NCI-H187 treated with DMSO at 0.1 percent for 48 hours (cell line): ENCODE measurements at places on chromosomes 13 and 19.

- DNase-seq = no peak
Observed at GRCh38 chr19:38434549-38435051, 1.1 kb downstream of the RYR1 start.

GRCh38 chr13:32316028-32316339 lies 676 bp downstream of the BRCA2 start:
- DNase-seq = no peak

GRCh38 chr19:12596485-12596884 lies 14.1 kb downstream of the ZNF490 start:
- DNase-seq = no peak

GRCh38 chr13:99191900-99192399 lies 8.7 kb upstream of the UBAC2 start:
- DNase-seq = no peak

- no peak for DNase-seq
Observed at GRCh38 chr13:74114641-74115040, 19.6 kb downstream of the KLF12 start.

DNA sequence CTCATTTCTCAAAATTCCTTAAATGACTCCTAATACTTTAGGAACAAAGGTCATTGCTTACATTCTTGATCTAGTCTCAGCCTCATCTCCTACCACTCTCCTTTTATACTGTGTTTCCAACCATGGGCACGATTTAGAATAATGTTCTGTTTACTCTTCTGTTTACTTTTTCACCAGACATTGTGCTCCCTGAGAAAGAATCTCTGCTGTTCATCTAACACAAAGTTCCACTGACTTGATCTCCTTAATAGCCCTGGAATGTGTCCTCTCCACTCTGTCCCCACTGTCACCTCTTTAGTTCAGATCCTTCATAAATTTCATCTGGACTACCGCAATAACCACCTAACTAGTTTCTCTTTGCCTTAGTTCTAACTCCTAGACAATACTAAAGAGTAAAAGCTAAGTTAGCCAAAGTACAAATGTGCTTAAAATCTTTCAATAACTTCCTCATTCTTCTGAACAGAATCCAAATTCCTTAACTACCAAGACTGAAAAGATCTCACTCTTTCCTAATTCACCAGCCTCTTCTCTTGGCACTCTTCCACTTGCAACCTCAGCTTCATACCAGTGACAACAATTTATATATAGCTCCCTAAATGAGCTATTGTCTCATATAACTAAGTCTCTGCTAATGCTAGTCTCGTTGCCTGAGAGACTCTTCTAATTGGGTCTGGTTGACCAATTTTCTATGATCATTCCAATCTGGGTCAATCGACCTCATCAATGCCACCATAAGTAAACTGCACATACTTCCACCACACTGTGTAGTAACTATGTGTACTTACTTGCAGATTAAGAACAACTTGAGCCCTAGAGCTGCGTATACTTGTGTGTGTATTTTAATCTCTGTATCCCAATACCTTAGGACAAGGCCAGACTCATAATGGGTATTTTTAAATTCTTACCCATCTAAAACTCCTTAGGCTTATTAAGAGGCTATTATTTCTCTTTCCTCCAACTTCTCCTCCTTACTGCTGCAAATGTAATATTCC lies 179.9 kb downstream of the VWA8 start:
- DNase-seq = no peak

- no peak for DNase-seq
Observed at GRCh38 chr19:2798733-2799132, 13.4 kb downstream of the THOP1 start.

- DNase-seq = no peak
Observed at GRCh38 chr19:42634409-42635232, 39.9 kb upstream of the CEACAM8 start.

GRCh38 chr19:18760440-18761383 lies 30.4 kb downstream of the COMP start:
- no peak for DNase-seq

GRCh38 chr13:54078271-54078870 lies 1049.8 kb downstream of the OLFM4 start:
- no peak for DNase-seq

GRCh38 chr19:44113784-44114390 lies 688 bp downstream of the ZNF225 start:
- DNase-seq = no peak

DNA sequence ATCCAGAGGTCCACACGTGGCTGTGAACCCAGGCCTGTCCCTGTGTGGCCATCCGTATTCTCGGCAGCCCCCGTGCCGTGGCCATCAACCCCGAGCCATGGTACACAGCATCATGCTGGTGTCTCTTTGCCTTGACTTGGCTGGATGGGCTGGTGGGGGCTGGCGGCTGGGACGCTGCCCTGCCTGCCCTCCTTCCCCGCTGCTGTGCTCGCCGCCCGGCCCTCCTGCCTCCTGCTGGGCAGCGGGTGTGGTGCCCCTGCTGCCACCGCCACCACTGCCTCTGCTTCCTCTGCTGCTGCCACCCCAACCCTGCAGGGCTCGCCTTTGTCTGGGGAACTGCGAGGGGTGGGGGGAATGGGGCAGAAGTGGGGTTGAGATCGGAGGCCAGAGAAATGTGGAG lies 19.7 kb upstream of the EHD2 start:
- no peak for DNase-seq

GRCh38 chr13:78341032-78341431 lies 262.3 kb downstream of the POU4F1 start:
- DNase-seq = no peak

DNA sequence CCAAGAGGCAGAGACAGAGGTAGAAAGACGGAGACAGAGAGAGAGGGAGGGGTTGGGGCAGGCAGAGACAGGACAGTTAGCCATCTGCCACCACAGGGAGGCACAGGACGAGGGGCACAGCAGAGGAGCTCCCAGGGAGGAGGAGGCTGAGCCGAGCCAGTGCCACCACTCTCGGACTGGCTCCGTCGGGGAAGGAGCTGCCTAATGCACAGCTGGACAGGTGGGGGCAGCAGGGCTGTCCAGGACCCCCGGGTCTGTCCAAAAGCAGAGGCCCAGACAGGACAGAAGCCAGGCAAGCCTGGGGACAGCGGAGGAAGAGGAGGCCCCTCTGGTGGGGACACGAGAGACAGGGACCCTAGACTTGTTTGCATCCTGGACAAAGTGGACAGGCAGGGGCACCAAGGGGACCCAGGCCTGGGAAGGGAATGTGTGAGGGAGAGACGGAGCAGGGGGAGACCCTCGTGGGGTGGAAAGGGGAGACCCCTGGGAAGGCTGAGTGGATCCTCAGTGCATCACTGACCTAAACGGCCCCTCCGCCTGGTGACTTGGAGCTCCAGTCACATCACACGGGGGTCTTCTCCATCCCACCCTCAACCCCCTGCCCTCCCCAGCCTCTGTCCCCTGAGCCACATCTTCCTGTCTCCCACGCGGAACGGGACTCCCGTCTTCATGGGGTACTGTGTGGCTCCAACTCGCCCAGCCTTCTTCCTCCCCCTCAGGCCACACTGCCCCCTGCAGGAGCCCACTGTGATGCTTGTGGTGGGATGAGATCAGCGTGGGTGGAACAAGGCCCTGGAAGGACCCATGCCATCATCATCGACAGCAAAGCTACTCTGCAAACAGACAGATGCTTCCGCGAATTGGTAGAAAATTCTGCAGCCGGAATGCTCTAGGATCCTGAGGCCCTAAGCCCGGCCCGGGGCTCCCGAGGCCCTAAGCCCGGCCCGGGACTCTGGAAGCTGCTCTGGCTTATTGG lies 915 bp downstream of the F10 start:
- no peak for DNase-seq

- DNase-seq = no peak
Observed at GRCh38 chr19:54201980-54202379, 1.3 kb downstream of the RPS9 start.

GRCh38 chr13:39864221-39864620 lies 208.8 kb downstream of the COG6 start:
- DNase-seq = no peak

DNA sequence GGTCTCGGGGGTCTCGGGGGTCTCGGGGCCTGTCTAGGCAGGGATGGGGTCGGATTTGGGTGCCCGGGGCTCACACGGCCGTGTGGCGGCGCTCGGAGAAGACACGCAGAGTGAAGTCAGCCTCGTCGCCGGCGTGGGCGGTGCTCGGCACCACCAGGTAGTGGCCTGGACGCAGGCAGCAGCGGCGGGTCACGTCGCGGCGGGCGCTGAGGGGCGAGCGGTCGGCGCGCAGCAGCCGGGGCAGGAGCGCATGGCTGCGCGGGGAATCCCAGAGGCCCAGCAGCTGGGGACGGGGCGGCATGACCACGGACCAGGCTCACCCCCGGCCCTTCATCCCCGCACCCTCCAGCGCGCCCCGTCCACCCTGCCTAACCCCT lies 8.2 kb downstream of the CAPN12 start:
- no peak for DNase-seq

GRCh38 chr13:74571811-74572210 lies 437.6 kb upstream of the KLF12 start:
- DNase-seq = no peak

GRCh38 chr19:2731181-2731995 lies 8.4 kb downstream of the SLC39A3 start:
- no peak for DNase-seq

DNA sequence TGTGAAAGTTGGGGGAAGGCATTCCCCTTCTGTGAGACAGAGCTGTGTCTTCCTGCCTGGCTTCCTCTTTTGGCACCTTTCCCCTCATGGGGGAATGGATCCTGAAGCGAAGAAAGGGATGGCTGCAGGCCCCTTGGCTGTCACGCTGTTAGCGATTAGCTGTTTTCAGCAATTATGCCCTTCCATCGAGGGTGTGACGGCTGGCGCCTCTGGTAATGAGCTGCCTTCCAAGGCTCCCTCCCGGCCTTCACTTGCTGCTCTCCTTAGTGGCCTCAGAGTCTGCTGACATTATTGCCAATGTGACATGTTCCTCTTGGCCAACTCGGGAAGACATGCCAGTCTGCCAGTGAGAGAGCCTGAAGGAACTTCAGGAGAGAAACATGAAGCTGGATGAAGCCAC lies 162.1 kb downstream of the ZIC5 start:
- no peak for DNase-seq

DNA sequence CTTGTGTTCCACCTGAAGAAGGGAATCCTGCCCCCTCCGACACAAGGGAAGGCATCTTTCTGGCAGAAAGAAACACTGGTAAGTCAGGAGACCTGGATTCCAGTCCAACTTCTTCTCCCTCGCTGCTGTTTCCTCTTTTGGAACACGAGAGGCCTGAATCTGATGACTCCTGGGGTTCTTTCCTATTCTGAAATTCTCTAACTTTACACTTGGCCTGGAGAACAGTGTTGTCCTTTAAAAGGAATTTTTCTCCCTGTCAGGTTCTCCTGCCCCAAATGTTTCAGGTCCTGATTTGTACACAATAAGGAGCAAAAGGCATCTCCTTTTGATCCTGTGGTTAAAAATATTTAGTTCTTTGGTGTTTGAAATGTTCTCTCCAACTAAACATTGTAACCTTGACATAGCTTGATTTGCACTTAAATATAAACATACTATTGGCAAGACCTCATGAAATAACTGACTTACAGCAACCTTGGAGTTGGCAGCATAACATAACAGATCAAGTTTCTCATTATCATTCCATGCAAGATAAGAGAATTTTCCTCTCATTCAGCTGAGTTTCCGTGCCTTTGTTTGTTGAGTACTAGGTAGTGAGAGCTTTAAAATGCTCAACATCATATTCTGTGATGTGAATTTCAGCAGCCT lies 244.8 kb downstream of the COG6 start:
- no peak for DNase-seq

- DNase-seq = no peak
Observed at GRCh38 chr19:33345163-33345562, 28.3 kb upstream of the CEBPG start.

DNA sequence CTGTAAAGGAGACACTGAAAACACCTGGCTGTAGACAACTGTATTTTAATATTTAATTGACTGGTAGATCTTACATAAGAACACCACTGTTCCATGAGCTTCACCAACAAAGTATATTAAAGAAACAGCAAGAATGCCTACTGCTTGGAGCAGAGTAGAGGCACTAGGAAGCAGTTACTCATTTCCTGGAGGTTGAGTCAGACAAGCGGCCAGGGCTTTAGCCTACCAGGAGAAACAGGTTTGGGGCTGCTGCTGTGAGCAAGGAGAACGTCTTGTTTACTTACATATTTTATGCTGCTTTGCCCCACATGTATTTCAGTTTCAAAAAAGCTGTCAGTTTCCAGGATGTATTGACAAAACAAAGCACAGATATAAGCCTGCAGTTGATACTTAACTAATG lies 33.4 kb downstream of the ALG5 start:
- no peak for DNase-seq

GRCh38 chr19:33749016-33749415 lies 47.7 kb upstream of the KCTD15 start:
- DNase-seq = no peak

GRCh38 chr13:94305463-94305862 lies 174.0 kb downstream of the DCT start:
- DNase-seq = no peak

- DNase-seq = no peak
Observed at GRCh38 chr19:33464010-33464732, 57.4 kb downstream of the PEPD start.

- DNase-seq = no peak
Observed at GRCh38 chr13:41547251-41548000, 90.1 kb downstream of the RGCC start.

- no peak for DNase-seq
Observed at GRCh38 chr19:33256261-33256660, 30.6 kb upstream of the SLC7A10 start.

- no peak for DNase-seq
Observed at GRCh38 chr13:99224021-99224420, 23.4 kb downstream of the UBAC2 start.

- no peak for DNase-seq
Observed at GRCh38 chr19:46162731-46163130, 14.7 kb downstream of the IGFL2 start.

DNA sequence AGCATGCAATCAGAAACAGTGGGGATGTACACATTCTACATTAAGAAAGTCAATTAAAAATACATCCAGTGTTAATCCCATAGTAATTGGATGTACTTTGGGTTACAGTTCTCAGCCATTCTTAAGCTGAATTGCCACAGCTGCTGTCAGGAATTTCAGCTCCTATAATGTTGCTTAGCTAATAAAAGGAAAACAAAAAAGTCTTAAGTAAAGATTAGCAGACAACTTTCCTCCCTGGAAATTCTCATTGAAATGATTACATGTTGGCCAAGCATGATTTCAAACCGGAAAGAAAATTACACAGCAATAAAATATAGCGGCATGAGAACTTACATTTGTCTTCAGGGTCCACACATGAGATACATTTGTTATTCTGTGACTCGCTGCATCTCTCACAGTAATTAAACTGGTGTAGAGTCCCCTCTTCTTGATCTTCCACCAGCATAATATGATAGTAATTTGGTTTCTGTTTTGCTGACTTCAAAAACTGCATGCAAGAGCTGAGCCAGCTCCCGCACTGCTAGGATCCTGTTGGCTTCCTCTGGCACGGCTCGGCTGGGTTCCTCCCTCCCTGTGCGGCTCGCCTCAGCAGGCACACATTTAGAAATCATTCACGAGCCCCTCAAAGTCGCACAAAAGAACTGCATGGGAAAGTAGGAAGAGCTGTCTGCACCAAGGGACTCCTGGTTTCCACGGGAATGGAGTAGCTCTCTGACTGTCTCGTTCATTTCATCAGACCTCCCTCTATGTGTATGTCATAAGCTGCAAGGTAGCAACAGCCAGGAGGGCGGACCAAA lies at the start of gene HTR2A:
TSS of gene HTR2A (minus strand) at position 713 of the 797 bp plus-strand sequence. CDS start 1,147 bp downstream, outside the sequence.
- no peak for DNase-seq

GRCh38 chr13:60765700-60766411 lies 368.8 kb downstream of the TDRD3 start:
- DNase-seq = no peak

- DNase-seq = no peak
Observed at GRCh38 chr13:28753208-28753892, 34.6 kb upstream of the SLC46A3 start.

- no peak for DNase-seq
Observed at GRCh38 chr19:43306097-43306496, 36.8 kb upstream of the PSG9 start.
